Stimulated activated CD4-positive, alpha-beta T cell treated with anti-CD3 and anti-CD28 coated beads, Interleukin-1b, Interleukin-23, amount 100 ng/mL, for 1 hour (primary cell): ENCODE measurements at places on chromosomes 6 and 20.

DNA sequence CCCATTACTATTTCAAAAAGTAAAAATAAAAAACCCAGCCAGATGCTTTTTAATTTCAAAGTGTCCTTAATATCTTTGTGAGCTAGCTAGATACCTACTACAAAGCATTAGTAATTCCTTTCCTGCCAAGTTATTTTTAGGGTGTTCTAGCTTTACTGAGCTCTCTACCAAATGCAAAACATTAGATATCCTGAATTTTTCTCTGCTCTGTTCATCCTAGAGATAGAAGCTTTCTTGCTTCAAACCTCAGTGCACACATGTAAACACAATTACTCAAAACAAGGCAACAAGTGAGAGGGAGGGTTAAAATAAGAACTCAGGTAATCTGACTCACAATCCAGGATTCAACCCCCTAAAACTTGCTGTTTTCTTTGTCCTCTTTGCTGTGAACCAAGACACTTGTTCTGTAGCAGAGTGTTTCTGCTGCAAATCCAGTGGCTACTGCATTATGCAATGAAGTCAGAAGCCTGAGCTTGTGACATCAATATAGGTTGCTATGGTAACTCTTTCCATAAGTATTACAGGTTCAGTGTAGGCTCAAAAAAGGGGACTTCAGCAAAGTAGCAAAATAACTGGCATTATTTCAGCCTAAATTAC lies 72.6 kb upstream of the STXBP5 start:
- no peak for DNase-seq

DNA sequence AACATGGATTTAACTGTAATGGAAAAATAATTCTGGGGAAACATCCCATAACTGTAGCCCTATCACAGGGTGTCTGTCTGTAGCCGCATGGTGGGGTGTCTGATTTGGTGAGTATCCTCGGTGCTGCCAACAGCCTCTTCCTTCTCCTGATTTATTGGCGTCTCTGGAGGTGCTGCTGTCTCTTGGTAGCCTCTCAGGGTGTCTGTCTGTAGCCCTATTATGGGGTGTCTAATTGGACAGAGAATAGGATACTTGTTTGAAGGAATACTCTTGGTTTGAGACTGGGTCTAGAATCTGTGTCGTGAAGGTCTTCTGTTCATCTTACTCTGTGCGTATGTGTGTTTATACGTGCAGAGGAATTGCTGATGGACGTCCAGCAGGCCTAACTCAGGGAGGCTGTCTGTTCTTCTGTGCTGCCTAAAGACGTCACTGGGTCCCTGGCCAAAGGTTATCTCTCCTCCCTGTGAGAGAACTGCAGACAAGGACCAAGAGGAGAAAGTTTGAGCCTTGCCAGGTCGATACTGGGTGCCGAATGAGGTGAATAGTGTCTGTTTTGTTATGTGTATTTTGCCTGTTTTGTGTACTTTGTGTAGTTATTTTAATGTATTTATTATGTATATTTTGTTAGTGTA lies 18.9 kb upstream of the AGPAT4 start:
- DNase-seq = no peak

GRCh38 chr6:81966968-81967367 lies 214.5 kb upstream of the TENT5A start:
- no peak for DNase-seq

DNA sequence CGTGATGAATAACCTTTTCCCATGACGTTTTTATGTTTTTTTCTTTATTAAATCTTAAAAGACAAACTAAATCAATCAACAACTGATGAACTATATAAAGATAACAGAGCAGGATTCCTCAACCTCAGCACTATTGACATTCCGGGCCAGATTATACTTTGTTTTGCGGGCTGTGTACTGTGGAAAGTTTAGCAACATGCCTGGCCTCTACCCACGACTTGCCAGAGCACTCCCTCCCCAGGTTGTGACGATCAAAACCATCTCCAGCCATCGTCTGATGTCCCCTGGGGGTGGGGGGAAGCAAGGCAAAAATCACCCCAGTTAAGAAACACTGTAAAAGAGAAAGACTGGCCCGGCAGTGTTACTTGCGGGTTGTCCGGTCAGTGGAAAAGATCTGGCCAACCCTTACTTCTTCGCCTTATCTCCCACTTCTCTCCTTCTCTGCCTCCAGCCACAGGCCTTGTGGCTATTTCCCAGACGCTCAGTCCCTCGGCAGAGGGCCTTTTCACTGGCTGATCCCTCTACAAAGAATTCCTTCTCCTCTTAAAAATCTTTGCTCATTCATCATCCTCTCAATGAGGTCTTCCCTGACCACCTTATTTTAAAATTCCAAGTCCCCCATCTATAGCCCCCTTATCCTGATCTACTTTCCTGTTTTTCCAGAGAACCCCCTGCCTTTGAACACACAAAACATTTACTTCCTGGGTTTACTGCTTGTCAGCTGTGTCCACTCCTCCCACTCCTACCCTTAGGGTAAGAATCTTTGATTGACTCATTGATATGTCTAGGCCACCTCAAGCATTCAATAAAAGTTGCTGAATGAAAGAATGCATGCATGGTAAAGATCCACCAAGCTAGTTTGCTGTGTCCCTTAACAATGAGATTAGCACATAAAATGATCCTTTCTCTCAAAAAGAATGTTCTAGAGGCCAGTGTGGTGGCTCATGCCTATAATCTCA lies 14.7 kb upstream of the RAB22A start:
- DNase-seq = no peak

DNA sequence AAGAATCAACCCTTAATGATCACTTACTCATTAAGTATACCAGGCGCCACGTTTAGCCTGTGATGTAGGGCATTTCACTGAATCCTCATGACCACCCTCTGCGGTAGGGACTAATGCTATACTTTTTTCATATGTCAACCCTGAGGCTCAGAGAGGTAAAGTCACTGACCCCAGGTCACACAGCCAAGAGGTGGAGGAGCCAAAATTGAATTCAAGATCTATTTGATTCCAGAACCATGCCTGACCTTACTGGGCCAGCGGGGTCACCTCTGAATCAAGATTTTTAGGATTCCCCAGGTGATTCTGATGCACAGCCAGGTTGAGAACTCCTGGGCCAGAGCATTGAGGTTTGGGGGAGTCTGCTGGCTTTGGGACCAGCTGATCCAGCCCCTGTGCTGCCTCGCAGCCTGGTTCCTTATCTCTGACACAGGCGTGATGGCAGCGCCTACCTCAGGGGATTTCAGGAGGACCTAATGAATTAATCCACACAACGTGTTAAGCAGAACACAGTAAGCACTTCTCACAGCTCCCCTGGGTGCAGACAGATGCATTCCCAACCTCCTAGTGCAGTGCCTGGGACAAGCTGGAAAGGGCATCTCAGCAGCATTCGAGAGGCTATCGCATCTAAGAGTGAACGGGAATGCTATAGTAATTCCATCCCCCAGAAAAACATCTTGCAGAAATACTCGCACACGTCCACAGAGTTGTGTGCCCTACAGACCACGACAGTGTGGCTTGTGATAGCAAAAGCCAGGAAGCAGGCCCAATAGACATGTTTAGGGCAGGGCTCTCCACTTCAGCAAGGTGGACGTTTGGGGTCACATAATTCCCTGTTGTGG lies 101.4 kb upstream of the PTPN1 start:
- no peak for DNase-seq

DNA sequence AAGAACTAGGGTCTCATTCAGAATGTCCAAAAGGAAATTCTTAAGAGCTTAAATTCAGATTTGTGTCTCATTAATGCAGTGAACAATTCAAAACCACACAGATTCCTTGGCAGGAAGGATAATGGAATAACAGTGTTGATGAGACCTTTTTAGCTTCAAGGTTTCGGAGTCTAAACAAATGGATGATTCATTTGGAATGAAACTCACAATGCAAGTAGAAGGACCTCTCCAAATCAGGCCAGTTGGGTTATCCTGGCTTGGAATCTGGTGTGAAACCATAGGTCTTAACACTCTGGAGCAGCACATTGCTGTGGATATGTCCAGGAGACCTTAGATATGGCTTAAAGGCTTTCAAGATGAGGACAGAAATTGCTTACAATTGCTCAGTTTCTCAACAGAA lies 44.9 kb downstream of the KCTD20 start:
- no peak for DNase-seq

GRCh38 chr6:56992703-56993102 lies 37.8 kb downstream of the BEND6 start:
- DNase-seq = no peak

DNA sequence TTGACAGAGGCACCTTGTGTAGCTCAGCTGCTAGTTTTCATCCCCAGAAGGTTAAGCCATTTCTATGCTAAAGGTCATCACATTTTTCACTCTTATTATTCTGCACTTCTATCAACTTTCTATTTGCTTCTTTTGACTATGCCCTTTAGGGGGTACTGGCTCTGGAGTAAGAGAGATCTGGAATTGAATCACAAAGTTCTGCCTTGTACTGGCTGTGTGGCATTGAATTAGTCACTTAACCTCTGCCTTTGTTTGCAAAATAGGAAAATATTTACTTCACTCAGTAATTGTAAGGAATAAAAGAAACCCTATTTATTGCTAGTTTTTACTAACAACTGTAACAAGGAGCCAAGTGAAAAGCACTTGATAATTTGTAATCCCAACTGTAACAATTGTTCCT lies 56.8 kb upstream of the MTRF1L start:
- DNase-seq = no peak

GRCh38 chr20:1792274-1792673 lies 102.9 kb upstream of the SIRPA start:
- DNase-seq = no peak

- DNase-seq = no peak
Observed at GRCh38 chr6:12088531-12088930, 76.4 kb downstream of the HIVEP1 start.

GRCh38 chr6:129312880-129313279 lies 397.1 kb downstream of the ARHGAP18 start:
- DNase-seq = no peak

DNA sequence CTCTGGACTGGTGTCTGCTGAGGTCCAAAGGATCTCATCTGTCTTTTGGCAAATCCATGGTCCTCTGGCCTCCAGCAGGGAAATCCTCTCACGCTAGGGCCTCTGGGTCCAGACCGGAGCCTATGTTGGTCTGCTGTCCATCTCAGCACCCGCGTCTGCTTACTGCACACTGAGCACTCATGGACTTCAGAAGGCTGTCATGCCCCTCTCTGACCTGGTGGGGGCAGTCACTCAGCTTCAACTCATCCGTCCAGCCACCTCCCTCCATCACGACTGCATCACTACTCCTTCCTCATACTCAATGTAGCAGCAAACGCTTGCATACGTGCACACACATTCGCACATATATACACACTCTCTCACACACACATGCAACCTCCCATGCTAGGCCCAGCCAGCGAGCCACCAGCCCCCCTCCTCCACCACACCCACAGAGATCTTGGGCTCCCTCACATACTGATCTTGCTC lies 33.3 kb downstream of the GABRR2 start:
- no peak for DNase-seq
